ENCODE measurements at places on chromosomes 4 and X.

DNA sequence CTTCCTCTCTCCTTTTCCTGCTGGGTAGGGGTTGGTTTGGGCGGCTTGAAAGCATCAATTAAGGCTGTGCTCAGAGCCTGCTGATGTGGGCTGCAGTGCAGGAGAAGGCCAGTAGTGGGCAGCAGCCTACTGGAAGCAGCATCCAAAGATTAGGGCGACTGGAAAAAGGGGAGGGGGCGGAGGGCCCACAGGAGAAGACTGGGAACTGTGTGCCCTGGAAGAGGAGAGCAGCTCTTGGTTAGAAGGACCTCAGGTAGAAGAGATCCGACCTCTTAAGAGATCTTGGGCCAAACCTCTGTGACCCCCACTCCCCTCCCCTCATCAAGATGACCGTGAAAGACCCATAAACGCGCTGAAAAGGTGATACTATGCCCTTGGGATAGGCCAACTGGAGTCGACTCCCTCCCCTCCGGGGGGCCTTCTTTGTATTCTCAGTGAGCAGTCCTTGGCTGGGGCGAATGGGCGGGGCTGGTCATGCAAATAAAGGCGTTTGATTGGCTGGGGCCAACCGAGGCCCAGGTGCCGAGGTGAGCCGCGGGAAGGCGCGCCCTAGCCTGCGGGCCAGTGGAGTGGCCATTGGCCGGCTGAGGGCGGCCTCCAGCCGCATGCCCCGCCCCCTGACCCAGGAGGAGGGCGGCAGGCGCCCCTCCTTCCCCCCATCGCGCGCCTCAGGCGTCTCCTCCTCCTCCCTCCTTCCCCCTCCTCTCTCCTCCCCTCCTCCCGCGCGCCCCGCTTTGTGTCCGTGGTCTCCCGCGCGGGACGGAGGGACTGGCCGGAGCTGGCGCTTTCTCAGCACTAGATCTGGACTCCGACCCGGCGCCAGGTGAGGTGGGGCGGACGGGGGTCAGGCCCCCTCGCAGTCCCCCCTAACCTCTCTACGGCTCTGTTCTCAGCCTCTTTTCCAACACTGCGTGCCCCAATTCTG lies 10.1 kb downstream of the DLG3 start:
- DNase-seq: peak; percentile 53

DNA sequence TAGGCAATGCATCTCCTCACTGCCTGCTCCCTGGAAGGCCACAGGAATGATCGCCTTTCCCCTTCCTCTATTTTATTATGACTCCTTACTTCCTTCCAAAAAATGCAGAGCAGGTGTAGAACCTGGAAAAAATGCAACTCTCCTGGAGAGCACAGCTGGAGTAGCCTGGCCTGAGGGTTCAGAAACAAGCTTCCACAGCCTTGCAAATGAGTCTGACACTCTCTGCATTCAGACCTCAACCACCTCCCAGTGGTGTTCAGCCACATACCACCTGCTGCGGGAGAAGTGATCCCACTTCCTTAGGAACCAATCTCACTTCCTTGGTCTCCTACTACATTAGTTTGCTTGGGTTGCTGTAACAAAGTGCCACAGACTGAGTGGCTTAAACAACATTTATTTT lies 368.1 kb upstream of the NOCT start:
- no peak for DNase-seq

DNA sequence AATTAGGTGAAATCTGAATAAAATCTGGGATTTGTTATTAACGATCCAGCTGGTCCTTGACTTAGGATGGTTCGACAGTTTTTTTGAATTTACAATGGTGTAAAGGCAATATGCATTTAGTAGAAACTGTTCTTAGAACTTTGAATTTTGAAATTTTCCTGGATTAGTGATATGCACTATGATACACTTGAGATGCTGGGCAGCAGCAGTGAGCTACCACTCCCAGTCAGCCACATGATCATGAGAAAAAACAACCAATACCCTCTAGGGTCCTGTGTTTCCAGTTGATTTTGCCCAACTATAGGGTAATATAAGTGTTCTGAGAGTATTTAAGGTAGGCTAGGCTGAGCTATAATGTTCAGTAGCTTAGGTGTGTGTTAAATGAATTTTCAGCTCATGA lies 303.7 kb downstream of the GPAT3 start:
- no peak for DNase-seq

DNA sequence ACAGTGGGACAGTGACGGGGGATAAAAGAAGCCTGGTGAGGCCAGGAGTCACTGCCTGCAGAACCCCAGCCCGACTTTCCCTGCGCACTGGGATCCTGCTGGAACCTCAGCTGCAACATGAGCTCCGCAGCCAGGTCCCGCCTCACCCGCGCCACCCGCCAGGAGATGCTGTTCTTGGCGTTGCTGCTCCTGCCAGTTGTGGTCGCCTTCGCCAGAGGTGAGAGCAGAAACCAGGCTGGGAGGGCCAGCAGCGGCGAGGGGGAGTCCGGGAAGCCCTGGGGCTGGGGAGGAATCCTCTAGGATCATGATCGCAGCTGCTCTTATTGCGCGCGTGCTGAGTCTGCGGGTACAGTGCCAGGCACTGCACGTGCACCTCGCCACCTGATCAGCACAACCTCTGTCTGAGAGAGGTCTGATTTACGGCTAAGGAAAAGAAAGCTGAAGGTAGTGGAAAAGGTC lies at the start of gene PF4V1:
PF4V1 (plus strand) TSS at position 51 of the 459 bp plus-strand sequence; CDS start at position 118, 67 bp downstream.
- DNase-seq: no peak

DNA sequence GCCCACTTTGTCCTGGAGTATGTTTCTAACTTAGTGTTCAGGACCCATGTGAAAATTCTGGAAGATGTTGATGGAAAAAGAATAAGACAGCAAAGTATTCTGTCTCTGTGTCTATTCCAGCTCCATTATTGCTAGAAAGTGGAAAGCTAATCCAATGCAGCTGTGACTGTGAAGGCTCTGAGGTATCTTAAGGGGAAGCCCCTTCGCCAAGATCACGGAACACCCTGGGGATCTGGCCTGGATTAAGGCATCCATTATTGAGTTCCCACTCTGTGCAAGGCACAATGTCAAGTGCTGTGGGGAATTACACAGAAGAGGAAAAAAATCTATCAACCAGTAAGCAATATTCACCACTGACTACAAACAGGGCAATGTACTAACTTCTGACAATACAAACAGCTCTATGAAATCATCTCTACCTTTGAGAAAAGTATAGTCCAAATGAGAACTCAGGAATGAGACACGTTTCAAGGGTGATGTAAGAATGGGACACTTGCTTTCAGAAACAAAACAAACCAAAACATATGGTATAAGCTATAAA lies 222.1 kb downstream of the LDB2 start:
- DNase-seq: no peak

GRCh38 chrX:69372435-69372834 lies 131.7 kb upstream of the NALF2 start:
- no peak for DNase-seq

GRCh38 chr4:128803783-128804182 lies 5.7 kb upstream of the JADE1 start:
- no peak for DNase-seq
